ENCODE measurements at places on chromosomes 13 and 19.
A peak's percentile ranks its signal among the peaks of the same experiment; 100 is the strongest.

DNA sequence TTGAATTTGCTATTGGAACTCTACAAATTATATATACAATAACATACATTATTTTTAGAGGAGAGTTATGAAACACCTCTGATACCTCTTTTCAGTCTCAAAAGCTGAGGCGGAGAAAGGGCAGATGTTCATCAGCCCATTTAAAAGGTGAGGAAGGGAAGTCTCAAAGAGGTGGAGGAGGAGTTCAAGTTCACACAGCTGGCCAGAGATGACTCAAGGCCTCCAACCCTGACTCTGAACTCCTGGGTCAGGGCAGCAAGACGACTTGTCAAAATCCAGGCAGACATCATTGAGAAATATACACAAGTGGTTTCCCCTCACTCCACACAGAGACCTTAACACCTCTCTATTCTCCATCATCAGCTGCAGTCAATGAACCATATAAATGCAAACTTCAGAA lies 2.1 kb downstream of the SIAH3 start:
- DNase-seq, result no peak

- DNase-seq, result no peak
Measured at GRCh38 chr13:81051873-81052272, 710.9 kb upstream of the SPRY2 start.

DNA sequence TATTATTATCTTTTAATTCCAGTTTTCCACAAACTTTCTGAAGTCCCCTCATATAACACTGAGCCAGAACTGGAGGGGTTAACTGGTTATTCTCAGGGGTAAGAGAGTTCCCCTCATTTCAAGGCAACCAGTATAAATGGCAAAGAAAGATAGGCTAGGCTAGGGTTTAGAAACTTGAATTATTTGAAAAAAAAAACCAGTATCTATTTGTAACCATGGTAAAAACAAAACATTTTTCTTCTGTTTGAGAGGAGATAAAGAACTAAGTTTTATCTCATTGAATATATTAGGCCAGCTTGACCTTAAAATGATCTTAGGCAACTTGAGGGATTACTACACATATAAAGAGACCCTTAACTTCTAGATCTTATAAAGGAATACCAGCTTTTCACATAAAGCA lies 19.6 kb downstream of the SUPT20H start:
- DNase-seq, result no peak

DNA sequence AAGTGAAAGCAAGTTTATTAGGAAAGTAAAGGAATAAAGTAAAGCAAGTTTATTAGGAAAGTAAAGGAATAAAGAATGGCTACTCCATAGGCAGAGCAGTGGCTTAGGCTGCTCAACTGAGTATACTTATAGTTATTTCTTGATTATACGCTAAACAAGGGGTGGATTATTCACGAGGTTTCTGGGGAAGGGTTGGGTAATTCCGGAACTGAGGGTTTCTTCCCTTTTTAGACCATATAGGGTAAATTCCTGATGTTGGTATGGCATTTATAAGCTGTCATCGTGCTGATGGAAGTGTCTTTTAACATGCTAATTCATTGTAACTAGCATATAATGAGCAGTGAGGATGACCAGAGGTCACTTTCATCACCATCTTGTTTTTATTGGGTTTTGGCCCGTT lies 194.3 kb downstream of the DLEU7 start:
- no peak for DNase-seq

DNA sequence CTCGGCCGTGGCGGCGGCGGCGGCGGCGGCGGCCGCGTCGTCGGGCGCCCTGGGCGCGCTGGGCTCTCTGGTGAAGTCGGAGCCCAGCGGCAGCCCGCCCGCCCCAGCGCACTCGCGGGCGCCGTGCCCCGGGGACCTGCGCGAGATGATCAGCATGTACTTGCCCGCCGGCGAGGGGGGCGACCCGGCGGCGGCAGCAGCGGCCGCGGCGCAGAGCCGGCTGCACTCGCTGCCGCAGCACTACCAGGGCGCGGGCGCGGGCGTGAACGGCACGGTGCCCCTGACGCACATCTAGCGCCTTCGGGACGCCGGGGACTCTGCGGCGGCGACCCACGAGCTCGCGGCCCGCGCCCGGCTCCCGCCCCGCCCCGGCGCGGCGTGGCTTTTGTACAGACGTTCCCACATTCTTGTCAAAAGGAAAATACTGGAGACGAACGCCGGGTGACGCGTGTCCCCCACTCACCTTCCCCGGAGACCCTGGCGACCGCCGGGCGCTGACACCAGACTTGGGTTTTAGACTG lies 1.7 kb downstream of the SOX1 start:
- no peak for DNase-seq

- no peak for DNase-seq
Measured at GRCh38 chr19:54186351-54186750, 3.0 kb downstream of the MBOAT7 start.

GRCh38 chr13:77360032-77360685 lies 33.3 kb upstream of the MYCBP2 start:
- DNase-seq, result no peak

DNA sequence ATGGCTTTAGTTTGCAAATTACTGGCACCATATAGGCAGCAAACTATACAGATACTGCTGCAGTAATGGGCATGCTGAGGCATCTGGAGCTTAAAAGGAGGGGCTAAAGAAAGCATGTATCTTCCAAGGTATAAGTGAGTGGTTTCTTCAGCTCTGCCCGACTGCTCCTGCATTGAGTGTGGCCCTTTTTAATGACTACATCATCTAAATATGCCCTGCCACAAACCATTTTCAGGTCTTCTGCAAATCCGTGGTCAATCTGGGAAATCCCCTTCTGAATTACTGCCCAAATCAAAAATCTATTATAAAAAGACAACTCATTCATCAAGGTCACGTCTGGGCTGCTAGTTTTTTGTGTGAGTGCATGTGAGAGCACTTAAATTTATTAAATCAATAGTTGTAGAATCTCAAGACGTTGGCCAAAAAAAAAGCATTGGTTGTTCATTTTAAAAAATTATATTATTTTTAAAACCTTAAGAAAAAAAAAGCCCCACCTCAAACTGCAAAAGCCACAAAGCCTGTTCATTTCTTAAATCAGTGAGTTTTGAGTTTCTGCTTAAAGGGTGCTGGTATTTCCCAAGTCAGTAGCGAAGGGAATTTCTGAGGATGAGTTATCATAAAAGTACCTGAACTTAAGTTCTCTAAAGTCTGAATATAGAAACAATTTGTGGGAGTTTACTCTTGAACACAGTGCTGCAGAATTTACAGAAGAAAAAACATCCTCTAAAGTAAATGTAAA lies 16.3 kb downstream of the LCP1 start:
- no peak for DNase-seq

- no peak for DNase-seq
Measured at GRCh38 chr13:111325146-111325890, 4.9 kb downstream of the TEX29 start.

DNA sequence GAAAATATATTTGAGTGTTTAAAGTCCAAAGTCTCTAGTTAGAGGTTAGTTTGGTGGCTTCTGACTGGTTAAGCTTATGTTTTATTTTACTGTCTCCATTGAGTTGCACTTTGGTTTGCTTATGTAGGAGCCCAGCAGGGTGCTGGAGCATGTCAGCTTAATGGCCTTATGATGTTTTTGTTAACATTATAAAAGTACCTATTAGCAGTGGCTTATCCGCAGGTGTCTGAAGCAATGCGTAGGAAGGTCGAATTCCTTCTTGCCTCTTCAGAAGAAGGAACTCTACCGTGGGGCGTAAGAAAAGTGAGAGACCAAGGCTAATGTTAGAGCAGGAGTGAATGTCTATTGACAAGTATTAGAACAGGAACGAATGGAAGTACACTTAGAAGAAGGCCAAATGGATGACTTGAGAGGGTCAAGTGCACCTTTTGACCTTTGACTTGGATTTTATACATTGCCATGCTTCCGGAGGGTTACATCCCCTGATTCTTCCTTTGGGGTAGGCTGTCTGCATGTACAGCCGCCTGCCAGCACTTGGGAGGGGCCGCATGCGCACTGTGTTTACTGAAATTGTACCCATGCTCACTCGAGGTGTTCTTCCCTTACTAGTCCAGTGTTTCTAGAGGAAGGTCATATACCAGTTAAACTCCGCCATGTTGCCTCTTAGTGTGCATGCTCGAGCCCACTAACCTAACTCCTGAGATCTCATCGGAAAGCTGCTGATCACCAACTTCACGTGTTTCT lies 793.9 kb upstream of the PCDH9 start:
- DNase-seq, result no peak

GRCh38 chr19:46718157-46718933 lies 1.4 kb upstream of the PRKD2 start:
- DNase-seq, result peak; percentile 10

Data from bone marrow (tissue), 2 donors.